ENCODE measurements at places on chromosomes 11 and 22.
A peak's percentile ranks its signal among the peaks of the same experiment; 100 is the strongest.

GRCh38 chr11:8309862-8310261 lies 46.2 kb upstream of the LMO1 start:
- no peak for DNase-seq

DNA sequence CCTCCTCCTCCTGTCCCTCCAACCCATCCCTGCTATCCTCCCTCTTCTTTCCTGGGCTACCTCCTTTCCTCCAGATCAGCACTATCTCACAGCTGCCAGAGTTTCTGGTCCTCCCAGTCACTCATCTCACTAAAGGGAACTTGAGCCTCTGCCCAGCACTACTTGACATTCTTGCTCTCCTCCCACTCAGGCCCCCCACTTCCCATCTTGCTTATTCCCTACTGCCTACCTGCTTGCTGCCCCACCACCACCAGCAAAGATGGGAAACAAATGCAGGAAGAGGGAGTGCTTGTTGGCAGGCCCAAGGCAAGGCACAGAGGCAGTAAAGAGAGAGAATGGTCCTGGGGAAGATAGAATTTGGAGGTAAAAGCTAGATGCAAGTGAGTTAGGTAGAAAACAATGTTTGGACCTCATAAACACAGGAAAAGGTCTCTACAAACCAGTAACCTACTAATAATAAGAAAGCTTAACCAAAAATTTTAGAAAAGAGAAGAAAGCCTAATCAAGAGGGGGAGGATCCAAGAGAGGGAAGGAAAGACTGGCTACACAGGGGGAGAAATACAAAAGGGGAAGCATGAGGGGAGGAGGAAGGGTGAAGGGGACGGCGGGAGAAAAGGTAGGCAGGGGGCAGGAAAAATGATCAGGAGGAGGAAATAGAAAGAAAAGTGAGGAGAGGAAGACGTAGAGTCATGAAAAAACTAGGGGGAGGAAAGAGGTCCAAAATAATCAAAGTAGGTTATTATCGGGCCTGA lies 63.6 kb downstream of the PAK1 start:
- no peak for DNase-seq

GRCh38 chr22:37639070-37639760 lies at the start of gene SH3BP1:
Gene SH3BP1, plus strand, starts transcription at chr22:37639669. Its CDS starts 119 bp downstream, at chr22:37639788.
- DNase-seq: no peak

- peak; percentile 87 for DNase-seq
Measured at GRCh38 chr11:554428-555226, 5.9 kb downstream of the LMNTD2 start.

DNA sequence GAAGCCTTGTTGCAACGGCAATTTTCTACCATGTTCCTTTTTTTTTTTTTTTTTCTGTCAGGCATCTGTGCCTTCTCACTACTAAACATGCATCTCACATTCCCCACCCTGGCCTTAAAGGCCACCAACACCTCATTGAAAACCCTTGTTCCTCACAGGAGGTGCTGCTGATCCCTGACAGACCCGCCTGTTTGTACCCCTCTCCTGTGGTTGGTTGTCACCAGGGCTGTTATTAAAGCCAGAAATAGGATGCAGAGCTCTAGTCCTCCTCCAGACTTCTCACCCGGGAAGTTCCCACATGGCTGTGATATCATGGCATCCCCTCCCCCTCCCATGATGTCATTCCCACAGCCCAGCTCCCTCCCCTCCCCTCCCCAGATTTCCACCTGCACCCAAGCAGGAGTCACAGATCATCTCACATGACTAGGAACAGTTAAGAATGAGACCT lies 302.8 kb upstream of the NCAM1 start:
- no peak for DNase-seq

DNA sequence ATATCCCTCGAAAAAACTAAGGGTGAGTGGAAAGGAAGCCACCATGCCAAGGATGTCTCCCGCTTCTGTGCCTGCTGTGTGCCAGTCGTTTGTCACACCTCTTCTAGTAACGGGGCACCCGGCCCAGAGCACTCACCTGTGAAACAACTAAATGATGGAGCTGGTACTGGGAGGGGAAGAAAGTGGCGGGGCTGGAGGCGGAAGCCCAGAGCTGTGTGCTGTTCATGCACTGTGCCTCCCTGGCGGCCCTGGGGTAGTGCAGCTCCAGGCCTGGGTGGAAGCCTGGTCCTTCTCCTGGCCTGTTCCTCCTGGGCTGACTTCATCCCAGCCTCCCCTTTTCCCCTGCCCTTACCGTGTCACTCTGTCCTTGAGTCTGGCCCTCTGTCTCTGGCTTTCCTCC lies 130.2 kb downstream of the CEP164 start:
- DNase-seq: no peak

DNA sequence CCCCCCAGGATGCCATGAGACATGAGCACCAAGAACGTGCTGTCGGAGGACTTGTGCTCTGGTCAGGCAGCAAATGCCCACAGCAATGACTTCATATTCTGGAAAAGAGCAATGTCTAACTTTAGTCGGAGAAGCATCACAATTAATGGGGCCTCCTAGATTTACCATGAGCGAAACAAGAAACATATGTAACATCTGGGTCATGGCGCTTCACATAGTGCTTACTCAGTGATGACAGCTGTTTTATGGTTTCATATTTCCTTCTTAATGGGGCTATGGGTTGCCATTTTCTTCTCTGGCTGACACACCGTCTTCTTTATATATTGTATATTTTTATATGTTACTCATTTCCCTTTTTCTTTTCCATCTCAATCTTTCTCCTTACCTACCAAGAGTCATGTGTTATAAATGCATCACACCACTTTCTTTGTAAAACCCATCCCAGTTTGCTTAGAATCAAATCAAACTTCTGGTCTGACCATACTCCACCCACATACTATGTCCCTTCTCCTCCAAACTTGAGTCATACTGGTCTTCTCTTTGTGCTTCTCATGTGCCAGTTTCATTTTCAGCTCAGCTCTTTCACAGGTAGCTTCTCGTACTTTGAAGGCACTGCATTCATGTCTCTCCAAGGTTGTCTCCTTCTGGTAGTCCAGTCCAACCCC lies 9.4 kb upstream of the CASP12 start:
- no peak for DNase-seq
